ENCODE measurements at places on chromosomes 2 and 18.

DNA sequence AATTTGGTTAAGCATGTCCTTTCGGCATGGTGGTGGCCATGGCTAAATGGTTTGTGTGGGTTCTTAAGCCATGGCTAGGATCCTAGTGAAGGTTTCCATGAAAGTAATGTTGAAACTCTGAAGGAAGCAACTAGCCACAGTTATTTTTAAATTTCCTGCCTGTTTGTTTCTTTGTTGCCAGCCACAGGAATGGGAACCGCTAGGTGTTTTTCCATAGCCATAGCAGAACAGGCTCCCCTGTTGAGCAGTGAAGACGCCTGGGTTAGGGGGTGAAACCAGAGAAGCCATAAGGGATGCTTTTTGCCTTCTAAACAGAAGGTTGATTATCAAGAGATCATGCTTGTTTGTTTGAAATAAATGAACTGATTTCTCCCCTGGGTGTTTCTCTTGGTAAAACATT, 60.1 kb upstream of the CHMP1B start:
- DNase-seq = no peak

- no peak for DNase-seq
These were observed 309.2 kb downstream of the NRXN1 start for GRCh38 chr2:50722776-50723175.

DNA sequence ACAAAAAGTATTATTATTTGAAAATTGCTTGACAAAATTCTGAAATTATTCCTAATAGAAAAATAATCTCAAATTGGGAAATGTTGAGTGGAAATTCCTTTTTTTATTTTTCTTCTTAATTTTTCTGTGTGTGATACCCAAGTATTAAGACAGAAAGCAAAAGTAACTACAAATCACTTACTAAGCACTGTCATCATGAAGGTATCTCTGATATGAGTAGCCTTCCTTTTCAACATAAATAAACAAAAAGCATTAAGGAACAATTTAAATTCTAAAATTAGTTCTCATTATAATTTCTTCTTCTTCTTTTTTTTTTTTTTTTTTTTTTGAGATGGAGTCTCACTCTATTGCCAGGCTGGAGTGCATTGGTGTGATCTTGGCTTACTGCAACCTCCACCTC, 174.2 kb upstream of the RBMS1 start:
- no peak for DNase-seq

DNA sequence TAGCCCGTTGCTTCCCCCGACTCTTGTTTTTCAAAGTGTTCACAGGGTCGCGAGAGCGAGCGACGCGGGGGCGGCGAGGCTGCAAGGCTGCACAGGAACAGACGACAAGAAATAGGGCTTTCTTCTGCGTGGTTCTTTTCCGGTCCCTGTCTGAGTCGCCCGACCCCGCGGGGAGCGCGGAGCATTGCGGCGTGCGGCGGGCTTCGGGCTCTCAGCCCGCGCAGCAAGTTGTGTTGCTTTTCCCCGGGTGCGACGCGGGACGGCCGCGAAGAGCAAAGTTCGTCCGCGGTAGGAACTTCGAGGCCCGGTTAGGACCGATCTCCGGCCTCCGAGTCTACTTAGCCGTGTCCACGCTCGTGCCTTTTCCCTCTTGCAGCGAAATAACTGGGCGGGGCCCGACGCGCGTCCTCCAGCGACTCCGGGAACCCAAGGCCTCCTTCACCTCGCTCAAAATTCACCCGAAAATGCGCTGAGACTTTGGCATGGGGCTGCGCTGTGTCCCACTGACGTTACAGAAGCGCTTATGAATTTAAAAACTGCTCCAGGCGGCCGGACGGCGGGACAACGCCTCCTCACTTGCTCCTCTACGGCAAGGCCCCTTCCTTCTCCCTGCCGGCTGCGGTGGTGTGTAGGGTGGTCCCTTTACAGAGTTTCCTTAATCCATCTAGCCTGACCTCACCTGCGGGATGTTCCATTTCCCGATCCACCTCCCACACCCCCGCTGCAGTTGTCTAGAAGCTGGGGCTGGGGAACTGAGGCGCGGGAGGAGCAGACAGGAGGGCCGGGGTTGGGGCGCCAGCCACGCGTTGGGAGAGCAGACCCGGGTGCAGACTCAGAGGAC, 1.5 kb upstream of the BCL2L11 start:
- DNase-seq = peak; percentile 26

DNA sequence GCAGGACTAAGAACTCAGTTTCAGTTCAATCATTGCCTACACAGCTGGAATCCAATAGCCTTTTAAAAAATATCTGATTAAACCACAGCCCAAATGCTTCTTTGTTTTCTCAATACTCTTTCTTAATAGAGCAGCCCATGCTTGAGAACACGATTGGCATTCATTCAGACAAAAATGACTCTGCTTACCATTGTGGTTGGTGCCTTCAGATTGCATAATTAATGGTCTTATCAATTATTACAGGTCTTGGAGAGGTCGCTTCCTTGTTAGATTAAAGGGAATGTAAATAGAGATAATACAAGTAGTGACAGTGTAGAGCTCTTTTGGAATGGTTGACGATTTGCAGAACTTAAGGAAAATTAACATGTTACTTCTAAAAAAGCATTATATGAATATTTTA, 107.2 kb downstream of the RNF152 start:
- DNase-seq = no peak

DNA sequence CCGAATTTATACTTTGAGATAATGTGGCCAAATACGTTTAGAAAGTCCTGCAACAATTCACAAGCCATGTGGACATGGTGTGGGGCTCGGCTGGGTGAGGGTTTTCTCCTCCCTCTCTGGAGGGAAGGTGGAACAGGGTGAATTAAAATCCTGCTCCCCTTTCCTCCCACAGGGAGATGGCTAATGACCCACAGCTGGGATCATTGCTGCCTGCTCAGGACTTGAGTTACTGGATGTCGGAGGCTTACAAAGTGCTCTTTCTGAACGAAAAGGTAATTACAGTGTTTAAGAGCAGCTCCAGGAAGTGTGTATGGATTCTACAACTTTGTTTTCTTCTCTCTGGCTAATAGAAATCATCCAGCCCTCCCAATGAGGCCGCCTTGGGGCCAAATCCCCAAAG, 97.9 kb upstream of the ALKAL2 start:
- no peak for DNase-seq

- no peak for DNase-seq
These were observed 18.0 kb upstream of the STPG4 start for GRCh38 chr2:47172922-47173695.

All from stimulated activated CD4-positive, alpha-beta T cell treated with anti-CD3 and anti-CD28 coated beads, TNF-alpha, amount 100 ng/mL, for 1 hour (primary cell).